Cardiac muscle cell (in vitro differentiated cells and primary cell): ENCODE measurements at places on chromosomes 7 and 10. TPM values are rescaled to one million over a fixed set of nuclear protein-coding genes. Genes with fewer than 3 reads are reported as not detected.

DNA sequence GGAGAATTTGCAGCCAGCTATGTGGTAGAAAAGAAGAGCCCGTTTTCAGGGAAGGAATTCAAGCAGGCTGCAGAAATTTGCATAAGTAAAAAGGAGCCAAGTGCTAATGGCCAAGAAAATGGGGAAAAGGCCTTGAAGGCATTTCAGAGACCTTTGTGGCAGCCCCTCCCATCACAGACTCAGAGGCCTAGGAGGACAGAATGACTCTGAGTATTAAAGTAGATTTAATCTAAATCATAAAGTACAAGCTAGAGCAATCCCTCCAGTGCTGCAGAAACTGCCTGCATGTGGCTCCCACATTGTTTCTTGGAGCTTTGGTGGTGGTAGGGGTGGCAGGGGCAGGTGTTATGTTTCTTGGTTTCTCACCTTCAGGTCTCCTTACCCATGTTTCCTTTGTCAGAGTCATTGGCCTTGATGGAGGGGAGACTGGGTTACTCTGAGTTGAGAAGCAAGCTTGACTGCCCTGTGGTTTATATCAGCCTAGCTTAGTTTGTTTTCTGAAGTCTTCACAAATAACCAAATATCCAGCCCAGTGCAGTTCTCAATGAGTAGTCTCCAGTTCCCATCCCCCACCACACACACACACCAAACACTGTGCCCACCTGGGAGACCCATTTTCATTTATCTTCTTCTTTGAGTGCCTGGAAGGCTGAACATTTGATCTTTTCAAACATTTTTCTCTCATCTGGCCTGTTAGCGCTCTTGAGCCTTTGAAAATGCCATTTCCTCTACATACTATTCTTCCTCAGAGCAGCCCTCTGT is 34.5 kb downstream of the ITPRIP start:
- no peak for DNase-seq

- DNase-seq, result no peak
Measured at GRCh38 chr10:8921568-8921967, 867.1 kb downstream of the GATA3 start.

GRCh38 chr10:17349717-17350116 is 104.7 kb downstream of the ST8SIA6 start:
- no peak for DNase-seq

GRCh38 chr7:159064816-159065510 is 79.7 kb downstream of the VIPR2 start:
- no peak for DNase-seq

Gene WEE2
- total RNA-seq, result 0.07 and 0.09 TPM in 2 replicates
